Ovary (tissue), 10 donors: ENCODE measurements at places on chromosomes 2 and 18.

DNA sequence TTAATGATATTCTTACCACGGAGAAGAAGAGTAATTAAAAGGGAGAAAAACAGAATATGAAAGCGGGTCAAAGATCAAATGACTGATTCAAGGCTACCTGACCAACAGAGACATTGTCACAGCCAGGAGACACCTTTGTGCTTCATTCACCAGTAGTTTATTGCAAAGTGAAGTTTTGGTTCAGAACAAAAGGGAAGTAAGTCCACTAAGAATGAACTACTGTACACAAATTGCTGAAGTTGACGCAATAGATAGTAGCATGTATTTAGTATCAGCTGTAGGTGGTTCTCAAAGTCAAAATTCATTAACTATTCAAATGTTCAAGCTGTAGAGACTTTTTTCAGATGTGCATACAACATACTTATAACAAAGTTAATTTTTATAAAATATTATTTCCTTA is 64.7 kb upstream of the COX7A2L start:
- H3K27ac ChIP-seq: no peak overlapping the region
- DNase-seq: no peak
- H3K4me3 ChIP-seq: no peak overlapping the region
- peaks cover 17% of the 10 kb centered on the region for H3K4me1 ChIP-seq

GRCh38 chr2:33275689-33276444 is 200.6 kb upstream of the RASGRP3 start:
- H3K4me1 ChIP-seq: peaks cover 8% of the 10 kb centered on the region
- no peak overlapping the region for H3K27ac ChIP-seq
- H3K27me3 ChIP-seq: no peaks in the 10 kb centered on the region
- no peak overlapping the region for H3K4me3 ChIP-seq
- no peaks in the 10 kb centered on the region for H3K36me3 ChIP-seq
- DNase-seq: peak; percentile 62

- no peak overlapping the region for H3K4me3 ChIP-seq
- DNase-seq: no peak
- H3K27me3 ChIP-seq: no peaks in the 10 kb centered on the region
- H3K4me1 ChIP-seq: no peaks in the 10 kb centered on the region
These were observed 316.3 kb downstream of the CLIP4 start for GRCh38 chr2:29431485-29431884.

DNA sequence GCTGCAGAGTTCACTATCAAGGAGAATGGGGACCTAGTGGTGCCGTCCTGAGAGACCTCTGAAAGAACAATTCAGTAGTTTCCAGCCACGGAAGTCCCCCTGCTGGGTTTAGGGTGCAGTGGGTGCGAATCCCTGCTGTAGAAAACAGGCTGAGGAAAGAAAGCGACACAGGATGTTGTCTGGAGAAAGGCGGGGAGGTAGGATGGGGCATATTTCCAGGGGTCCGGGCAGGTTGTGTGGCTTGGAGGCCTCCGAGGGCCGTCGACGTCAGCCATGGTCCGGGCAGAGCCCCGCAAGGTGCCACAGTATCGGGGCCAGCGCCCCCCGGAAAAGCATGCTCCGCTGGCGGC is 807 bp upstream of the CREB1 start:
- no peak for DNase-seq
- no peaks in the 10 kb centered on the region for H3K27me3 ChIP-seq
- peak overlapping the region; percentile 78 for H3K4me3 ChIP-seq
- H3K4me1 ChIP-seq: peaks cover 5% of the 10 kb centered on the region
- peak overlapping the region; percentile 96 for H3K27ac ChIP-seq
- H3K36me3 ChIP-seq: no peaks in the 10 kb centered on the region

DNA sequence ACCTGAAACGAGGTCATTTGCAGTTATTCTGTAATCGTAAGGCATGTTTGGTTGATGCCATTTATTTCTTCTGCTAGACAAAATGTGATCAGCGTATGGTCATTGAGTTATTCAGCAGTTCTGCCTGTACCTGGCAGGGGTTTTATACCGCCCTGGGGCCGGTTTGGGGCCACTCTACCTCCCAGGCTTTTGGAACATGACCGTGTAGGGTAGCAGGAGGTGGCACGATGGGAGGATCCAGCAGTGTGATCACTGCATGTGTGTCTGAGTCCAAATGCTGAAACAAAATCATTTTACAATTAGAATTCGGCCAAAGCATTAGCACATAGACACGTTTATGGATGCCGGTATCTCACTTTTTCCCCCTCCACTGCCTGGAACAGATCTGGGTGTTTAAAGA is 26.7 kb downstream of the LPIN1 start:
- no peak for DNase-seq
- no peak overlapping the region for H3K27ac ChIP-seq
- no peaks in the 10 kb centered on the region for H3K36me3 ChIP-seq
